ENCODE measurements at places on chromosomes 3 and 15.

DNA sequence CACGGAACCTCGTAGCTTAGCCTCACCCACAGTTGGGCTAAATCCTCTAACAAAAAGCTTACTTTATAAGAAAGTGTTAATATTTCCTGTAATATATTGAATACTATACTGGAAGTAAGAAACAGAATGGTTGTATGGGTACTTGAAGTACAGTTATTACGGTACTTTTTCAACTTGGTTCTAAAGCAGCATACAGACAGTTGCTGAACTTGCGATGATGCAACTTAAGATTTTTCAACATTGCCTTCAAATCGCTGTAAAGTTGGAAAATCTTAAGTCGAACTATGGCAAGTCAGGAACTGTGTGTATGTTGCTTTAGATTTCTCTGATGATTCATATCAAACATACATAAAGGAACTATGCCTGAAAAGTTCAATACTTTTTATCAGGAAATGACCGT is 204.4 kb upstream of the C2CD4B start:
- no peak for DNase-seq
- H3K4me1 ChIP-seq: no peaks in the 10 kb centered on the region
- no peak overlapping the region for H3K4me3 ChIP-seq
- H3K36me3 ChIP-seq: no peaks in the 10 kb centered on the region

- no peak for DNase-seq
- no peak overlapping the region for H3K27ac ChIP-seq
- no peak overlapping the region for H3K4me3 ChIP-seq
- no peaks in the 10 kb centered on the region for H3K4me1 ChIP-seq
- no peaks in the 10 kb centered on the region for H3K27me3 ChIP-seq
Observed at GRCh38 chr3:101010296-101010695, 17.1 kb upstream of the ABI3BP start.

DNA sequence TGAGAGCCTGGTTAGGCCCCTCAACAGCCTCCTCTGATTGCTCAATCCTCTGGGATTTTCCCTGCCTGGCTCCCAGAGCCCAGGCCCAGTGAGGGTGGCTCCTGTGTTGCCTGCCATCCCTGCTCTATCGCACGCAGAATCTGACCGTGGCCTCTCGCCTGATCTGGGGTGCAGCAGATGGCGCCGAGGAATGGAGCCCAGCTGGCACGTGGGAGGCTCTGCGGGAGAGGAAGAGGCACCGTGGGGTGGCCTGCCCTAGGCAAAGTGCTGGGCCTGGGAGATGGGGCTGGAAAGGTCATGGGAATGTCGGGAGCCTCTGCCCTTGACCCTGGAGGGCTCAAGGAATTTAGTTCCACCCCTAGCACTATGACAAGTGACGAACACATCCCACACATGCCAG is 10.3 kb downstream of the SV2B start:
- H3K4me1 ChIP-seq: no peaks in the 10 kb centered on the region
- H3K36me3 ChIP-seq: no peaks in the 10 kb centered on the region
- no peak overlapping the region for H3K27ac ChIP-seq
- no peak overlapping the region for H3K4me3 ChIP-seq
- H3K27me3 ChIP-seq: no peaks in the 10 kb centered on the region

GRCh38 chr3:27471923-27472550 is 12.1 kb downstream of the SLC4A7 start:
- H3K27me3 ChIP-seq: no peaks in the 10 kb centered on the region
- no peak for DNase-seq
- H3K27ac ChIP-seq: no peak overlapping the region

DNA sequence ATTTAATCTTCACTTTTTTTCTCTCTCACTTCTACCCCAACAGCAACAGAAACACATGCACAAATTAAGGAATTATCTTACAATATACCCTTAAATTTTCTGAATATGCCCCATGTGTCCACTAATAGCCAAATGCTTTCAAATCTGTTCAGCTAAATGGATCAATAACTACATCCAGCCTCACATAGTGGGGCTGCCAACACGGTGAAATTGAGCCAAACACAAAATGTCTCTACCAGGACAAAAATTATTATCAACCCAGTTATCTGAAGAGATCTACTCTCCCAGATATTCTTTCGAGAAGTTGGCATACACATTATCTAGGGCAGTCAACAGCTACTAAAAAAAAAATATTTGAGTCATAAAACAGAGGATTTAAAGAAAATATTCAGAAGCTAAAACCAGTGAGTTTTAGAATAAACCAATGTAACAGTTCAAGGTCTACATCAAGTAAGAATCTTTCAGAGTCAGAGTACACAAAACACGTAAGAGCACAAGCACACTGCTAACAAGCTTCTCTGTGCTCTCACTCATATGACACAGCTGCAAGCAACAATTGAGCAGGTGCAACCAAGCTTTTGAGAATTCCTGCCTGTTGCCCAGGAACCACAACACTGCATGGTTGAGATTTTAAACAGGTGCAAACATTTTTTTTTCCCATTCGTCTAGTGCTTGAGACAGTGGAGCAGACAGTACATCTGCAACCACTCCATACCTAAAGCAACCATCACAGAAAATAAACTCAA is 247.7 kb downstream of the ZBTB20 start:
- no peak overlapping the region for H3K27ac ChIP-seq
- H3K4me1 ChIP-seq: peaks cover 8% of the 10 kb centered on the region
- no peaks in the 10 kb centered on the region for H3K36me3 ChIP-seq
- no peaks in the 10 kb centered on the region for H3K27me3 ChIP-seq
- DNase-seq: peak; percentile 31

GRCh38 chr15:77326366-77326765 is 93.5 kb downstream of the PEAK1 start:
- no peaks in the 10 kb centered on the region for H3K36me3 ChIP-seq
- H3K27me3 ChIP-seq: no peaks in the 10 kb centered on the region
- no peaks in the 10 kb centered on the region for H3K4me1 ChIP-seq
- H3K4me3 ChIP-seq: no peak overlapping the region
- no peak for DNase-seq

GRCh38 chr15:29106551-29107290 is 162.9 kb downstream of the NSMCE3 start:
- H3K27me3 ChIP-seq: no peaks in the 10 kb centered on the region
- no peaks in the 10 kb centered on the region for H3K4me1 ChIP-seq

GRCh38 chr15:70098461-70099166 is 897 bp upstream of the TLE3 start:
- H3K27ac ChIP-seq: peak overlapping the region; percentile 72
- peaks cover 15% of the 10 kb centered on the region for H3K36me3 ChIP-seq
- H3K4me3 ChIP-seq: peak overlapping the region; percentile 61
- DNase-seq: peak; percentile 56

- no peaks in the 10 kb centered on the region for H3K4me1 ChIP-seq
- H3K27me3 ChIP-seq: no peaks in the 10 kb centered on the region
- no peak overlapping the region for H3K27ac ChIP-seq
- no peaks in the 10 kb centered on the region for H3K36me3 ChIP-seq
- no peak overlapping the region for H3K4me3 ChIP-seq
Observed at GRCh38 chr15:62549345-62549970, 384.4 kb upstream of the C2CD4B start.

DNA sequence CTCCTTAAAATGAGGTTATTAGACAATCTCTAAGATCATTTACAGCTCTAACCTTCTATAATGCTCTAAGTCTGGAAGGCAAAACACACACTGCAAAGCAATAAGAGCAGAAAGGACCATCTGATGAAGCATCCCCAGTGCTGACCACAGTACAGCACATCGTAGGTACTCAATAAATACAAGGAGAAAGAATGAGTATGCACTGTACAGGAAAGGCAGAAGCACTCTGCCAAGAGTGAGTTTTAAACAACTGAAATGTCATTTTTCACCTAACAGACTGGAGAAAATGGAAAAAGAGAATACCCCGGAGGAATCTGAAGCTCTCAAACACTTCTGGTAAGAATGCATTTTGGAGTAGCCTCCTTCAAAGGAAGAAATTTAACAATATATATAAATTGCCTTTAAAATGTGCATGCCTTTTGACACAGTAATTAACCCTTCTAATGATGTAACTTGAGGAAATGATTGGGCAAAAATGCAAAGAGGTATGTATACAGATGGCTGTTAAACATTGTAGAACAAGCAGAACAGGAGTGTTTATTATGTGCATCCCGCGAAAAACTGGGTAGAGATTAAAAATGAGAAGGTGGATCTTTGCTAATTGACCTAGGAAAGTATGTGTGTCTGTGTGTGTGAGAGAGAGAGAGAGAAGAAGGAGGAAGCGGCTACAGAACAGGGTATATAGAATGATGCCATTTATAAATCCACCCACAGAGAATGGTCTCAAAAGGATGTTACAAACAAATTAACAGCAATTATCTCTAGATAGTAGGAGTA is 8.0 kb upstream of the OXTR start:
- no peak overlapping the region for H3K4me3 ChIP-seq
- H3K36me3 ChIP-seq: no peaks in the 10 kb centered on the region
- no peak for DNase-seq
- H3K27me3 ChIP-seq: no peaks in the 10 kb centered on the region
- H3K27ac ChIP-seq: no peak overlapping the region
- H3K4me1 ChIP-seq: no peaks in the 10 kb centered on the region

GRCh38 chr3:101036676-101037075 is 43.5 kb upstream of the ABI3BP start:
- H3K4me1 ChIP-seq: no peaks in the 10 kb centered on the region
- H3K27ac ChIP-seq: no peak overlapping the region
- no peak for DNase-seq

DNA sequence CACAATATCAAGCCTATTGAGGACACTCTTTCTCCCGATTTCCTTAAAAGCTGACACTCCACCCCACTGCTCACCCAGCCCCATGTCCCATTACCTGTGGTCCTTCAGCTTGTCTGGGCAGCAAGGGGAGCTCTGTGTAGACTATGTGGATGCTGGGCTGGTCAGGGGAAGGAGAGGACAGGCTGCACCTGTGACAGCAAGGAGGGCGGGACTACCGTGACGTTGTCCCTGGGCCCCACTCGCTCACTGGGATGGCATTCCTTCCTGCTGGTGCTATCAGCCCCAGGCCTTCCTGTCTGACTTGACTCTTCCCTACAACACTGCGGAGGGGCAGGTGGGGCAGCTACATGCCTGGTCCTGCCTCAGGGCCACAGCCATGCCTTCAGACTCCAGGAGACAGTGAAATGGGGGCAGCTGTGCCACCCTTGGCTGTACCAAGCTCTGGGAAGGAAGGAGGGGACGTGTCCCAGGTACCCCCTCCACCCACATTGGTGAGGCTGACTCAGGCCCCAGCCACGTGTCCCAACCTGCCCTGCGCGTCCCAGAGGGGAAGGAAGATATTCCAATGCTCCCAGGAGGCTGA is at the start of gene TMEM40:
TMEM40 (minus strand) TSS at position 163 of the 583 bp plus-strand sequence. CDS start 9,427 bp downstream, outside the sequence.
- H3K27ac ChIP-seq: no peak within 1 kb of the TSS
- no peaks in the 10 kb centered on the region for H3K4me1 ChIP-seq
- H3K36me3 ChIP-seq: no peaks in the 10 kb centered on the region
- no peaks in the 10 kb centered on the region for H3K27me3 ChIP-seq
- no peak for DNase-seq

DNA sequence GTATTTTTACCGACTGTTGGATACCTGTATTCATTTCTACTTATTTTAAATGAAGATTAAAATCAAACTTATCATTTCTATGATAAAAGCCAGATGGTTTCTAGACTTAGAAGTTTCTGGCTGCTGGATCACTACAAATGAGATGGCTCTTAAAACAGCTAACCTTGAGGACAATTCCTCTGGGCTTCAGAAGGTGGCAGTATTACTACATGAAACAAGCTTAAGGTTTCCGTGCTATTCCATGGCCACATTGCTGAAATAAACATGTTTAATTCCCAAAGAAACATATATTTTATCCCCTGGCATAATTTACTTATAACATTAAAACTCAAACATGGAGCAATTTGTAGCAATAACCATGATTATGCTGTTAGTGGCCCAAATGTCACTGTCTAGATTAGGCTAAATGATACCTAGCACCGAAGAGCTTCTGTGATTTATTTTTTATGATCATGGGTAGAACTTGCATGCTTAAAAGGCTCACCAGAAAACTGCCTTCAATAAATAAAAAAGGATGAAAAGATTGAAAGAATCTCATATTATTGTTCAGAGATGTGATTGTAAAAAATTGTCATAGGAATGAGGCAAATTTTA is 204.0 kb upstream of the NANOGP8 start:
- no peaks in the 10 kb centered on the region for H3K4me1 ChIP-seq
- no peak for DNase-seq
- H3K27me3 ChIP-seq: no peaks in the 10 kb centered on the region
- no peak overlapping the region for H3K27ac ChIP-seq

GRCh38 chr3:99730870-99731269 is 86.8 kb upstream of the CMSS1 start:
- no peaks in the 10 kb centered on the region for H3K4me1 ChIP-seq
- no peak overlapping the region for H3K27ac ChIP-seq
- H3K27me3 ChIP-seq: no peaks in the 10 kb centered on the region
- H3K4me3 ChIP-seq: no peak overlapping the region
- H3K36me3 ChIP-seq: no peaks in the 10 kb centered on the region
- no peak for DNase-seq

DNA sequence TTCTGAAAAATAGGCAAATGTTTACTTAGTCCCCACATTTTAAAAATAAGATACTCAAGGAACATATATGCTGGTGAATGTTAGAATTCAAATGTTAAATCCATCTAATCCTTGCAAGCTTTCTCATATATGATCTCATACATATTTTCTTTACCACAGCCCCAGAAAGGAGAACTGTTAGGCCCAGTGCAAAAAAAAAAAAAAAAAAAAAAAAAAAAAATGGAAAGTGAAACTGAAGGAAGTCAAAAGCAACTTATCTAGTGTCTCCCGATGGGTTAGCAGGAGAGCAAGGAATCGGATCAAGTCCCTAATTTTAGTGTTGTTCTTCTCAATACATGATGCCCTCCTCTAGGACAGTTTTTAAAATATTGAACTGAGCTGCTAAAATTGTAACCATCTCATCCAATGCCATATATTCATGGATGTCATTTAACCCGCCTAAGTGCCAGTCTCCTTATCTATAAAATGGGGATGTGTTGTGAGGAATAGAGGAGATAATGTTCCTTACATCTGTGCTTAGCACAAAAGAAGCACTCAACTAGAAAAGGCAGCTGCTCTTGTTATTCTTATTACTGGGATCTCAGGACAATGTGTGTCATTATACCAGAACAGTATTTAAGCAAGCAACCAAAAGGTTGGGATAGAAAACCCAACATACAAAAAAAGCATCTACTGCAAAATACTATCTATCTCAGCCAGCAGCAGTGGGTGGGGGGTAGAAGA is 279.7 kb downstream of the MAGI1 start:
- H3K4me3 ChIP-seq: no peak overlapping the region
- DNase-seq: no peak
- no peak overlapping the region for H3K27ac ChIP-seq
- no peaks in the 10 kb centered on the region for H3K4me1 ChIP-seq

- DNase-seq: no peak
- H3K36me3 ChIP-seq: no peaks in the 10 kb centered on the region
Observed at GRCh38 chr3:175312791-175313190, 453.7 kb downstream of the NAALADL2 start.

DNA sequence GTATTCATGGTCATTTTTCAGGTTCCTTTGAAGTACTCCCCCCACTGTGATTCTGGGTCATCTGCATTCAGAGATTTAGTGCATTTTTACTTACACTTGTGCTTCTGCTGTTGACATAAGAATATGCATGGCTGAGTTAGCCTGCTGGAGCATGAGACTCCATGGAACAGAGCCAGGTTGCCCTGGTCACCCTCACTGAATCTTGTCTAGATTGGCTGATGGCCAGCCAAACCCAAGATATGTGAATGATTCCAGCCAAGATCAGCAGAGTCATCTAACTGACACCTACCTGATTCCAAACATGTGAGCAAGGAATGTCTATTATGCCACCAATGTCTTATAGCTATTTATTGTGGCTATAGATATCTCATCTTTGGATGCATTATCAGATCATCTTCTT is 25.1 kb downstream of the DTWD1 start:
- H3K27me3 ChIP-seq: no peaks in the 10 kb centered on the region
- H3K36me3 ChIP-seq: peaks cover 8% of the 10 kb centered on the region
- no peak overlapping the region for H3K27ac ChIP-seq
- H3K4me3 ChIP-seq: no peak overlapping the region

Measured in DND-41 (cell line).